ENCODE measurements at places on chromosomes 5 and 9. TPM values are rescaled to one million over a fixed set of nuclear protein-coding genes. Genes with fewer than 3 reads are reported as not detected.

Gene WNT8A
- polyA plus RNA-seq: not detected

Gene SPATA31E1
- not detected for polyA plus RNA-seq

Gene NAIP
- polyA plus RNA-seq: 8.4 TPM

Gene NR2F1
- 47.7 TPM for polyA plus RNA-seq

Gene TAF11L10
- polyA plus RNA-seq: not detected

Gene OGN
- polyA plus RNA-seq: 0.98 TPM

Gene PTPRD
- polyA plus RNA-seq: 3.9 TPM

Gene RAD50
- polyA plus RNA-seq: 8.5 TPM

All from adipose tissue (tissue), 3 donors.